Left ventricle myocardium superior (tissue), 1 donor: ENCODE measurements at places on chromosomes 5 and 9.

GRCh38 chr5:81044868-81045267 lies 84.7 kb downstream of the RASGRF2 start:
- no peak for DNase-seq

- no peak for DNase-seq
These were observed 37.1 kb downstream of the DNAJB5 start for GRCh38 chr9:35026671-35027070.

DNA sequence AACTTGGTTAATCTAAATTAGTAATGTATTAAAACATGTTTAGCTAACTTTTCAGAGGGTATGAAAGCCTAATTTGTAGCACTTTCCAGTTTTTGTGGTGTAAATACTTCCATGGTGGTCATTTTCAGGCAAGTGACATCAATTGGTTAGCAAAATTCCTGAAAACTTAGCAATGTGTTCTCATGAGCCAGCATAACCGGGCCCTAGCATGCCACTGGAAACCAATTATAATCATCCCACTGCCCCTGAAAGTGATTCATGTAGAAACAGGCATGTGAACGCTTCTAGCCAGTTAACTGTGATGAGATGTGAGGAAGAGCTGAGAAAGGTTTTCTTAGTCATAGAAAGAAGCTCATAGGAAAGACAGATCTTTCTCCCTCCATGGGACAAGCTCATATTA lies 417.2 kb downstream of the TLR4 start:
- no peak for DNase-seq

DNA sequence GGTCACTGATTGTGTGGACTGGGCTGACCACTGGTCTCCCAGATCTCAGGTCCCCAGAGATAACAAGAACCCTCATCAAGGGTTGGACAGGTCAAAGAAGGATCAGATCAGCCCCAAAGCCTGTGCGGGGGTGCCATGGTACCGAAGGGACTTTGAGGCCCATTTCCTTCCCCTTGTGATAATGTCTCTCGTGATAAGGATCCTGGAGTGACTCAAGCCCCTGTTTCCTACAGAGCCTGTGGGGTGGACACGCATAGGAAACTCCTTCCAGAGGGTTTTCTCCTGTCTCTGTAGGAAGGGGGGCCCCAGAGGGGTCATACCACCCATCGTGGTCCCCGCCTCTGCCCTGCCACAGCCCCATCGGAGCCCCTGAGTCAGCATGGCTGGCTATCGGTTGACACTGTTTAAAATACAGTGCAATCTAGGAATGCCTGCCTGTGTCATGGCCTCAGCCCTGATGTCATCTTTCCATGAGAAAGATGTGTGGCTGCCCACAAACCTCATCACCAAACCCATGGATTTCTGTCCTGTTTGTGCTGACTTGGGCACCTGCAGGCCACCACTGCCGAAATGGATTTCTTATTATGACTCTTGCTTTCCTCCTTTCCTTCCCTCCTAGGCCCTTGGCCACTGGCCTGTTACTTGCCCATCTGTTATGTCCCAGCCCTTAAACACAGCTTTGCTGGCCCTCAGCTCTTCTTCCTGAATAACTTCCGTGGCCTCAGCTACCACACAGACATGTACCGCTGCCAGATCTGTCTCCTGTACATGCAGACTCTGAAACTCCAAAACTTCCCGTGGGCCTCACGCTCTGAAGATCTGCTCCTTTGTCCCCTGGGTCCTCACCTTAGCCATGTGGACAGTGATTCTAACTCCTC lies 2.9 kb upstream of the CSF2 start:
- DNase-seq = no peak

DNA sequence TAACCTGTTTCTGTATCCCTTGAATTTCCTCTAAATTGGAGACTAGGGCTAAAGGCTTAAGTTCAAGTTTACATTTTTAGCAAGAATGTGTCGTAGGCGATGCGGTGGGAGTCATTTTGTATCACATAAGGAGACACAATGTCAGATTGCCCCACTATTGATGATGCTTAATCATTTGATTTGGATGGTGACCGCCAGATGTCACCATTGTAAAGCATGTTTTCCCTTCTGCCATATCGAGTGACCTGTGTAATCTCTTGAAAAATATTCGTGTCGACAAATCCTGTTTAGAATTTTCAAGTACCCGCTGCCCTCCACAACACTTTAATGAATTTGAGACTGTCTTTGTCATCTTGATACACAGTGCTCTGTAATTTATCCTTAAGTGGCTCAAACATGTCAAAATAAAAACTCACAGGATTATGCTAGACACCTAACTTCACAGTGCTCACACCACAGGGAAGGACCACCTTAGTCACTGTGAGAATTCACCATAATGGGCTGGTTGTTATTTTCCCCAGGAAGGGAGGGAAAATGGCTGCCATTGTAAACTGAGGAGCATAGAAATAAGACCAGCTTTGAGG lies 34.5 kb upstream of the SLC46A2 start:
- DNase-seq = no peak

- DNase-seq = no peak
These were observed 515 bp downstream of the LCP2 start for GRCh38 chr5:170296935-170297588.

DNA sequence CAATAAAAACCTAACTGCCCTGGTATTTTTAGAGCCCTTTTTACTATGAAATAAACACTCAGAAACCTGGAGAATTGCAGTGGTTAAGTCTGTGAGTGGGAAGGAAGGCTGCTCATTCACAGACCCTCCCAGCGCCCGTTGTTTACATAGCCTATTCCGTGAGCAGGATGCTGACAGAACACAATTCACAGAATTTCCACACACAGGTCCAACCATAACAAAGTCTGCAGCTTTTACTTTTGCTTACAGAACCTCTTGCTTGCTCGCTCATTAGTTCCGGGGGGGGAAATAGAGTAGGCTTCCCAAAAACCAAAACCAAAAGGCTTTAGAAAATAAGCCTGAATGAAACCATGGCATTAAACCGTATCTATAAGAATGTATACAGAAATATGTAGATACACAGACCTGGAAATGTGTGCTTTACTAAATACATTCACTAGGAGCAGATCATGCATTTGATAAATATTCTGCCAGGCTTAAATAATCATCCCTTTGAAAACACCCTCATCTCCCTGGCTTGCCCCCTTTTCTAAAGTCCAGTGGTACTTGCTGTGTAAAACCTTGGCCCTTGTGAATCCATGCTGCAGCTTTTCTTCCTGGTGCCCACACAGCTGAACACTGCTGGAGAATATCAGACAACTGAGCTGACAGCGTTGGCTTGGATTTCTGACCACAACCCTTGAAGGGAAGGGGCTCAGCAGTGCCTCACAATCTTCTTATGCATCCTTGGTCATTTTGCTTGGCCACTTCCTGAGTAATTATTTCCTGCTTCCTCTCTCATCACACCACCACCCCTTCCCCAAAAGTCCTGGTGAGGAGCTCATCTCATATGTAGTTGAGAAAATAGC lies 128.0 kb downstream of the FANCC start:
- no peak for DNase-seq

GRCh38 chr9:74642376-74642775 lies 145.2 kb downstream of the RORB start:
- no peak for DNase-seq

GRCh38 chr9:29437526-29437925 lies 1864.2 kb upstream of the C9orf72 start:
- no peak for DNase-seq

DNA sequence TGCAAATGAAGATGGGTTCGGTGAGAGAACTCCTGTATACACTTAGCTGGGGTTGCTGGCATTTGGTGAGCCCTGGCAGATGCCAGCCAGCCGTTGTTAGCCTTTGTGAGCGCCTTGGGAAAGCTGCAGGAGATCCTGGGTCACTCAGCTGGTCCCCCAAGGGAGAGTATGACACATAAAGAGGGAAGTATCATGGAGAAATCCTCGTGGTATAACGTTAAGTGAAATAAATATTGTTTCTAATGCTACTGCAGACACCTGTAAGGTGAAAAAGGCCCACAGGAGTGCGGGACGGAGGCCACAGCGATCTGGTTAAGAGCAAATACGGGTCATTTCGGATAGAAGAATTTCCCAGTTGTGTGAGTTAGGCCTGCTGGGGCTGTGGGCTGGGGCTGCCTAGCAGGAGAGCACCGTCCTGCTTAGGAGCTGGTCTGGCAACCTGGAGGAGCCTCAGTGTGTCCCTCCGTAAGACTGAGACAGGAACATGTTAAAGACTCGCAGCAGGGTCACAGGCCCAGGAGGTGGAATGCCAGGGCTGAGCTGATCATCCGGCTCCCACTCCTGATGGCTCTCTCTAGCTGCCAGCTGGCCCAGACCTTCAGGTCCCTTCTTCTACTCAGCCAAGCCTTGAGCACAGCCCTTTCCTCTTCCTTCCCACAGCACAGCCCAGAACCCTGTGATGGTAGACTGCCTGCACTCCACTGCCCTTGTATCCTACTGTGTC lies 4.9 kb downstream of the NKX2-5 start:
- peak; percentile 51 for DNase-seq

DNA sequence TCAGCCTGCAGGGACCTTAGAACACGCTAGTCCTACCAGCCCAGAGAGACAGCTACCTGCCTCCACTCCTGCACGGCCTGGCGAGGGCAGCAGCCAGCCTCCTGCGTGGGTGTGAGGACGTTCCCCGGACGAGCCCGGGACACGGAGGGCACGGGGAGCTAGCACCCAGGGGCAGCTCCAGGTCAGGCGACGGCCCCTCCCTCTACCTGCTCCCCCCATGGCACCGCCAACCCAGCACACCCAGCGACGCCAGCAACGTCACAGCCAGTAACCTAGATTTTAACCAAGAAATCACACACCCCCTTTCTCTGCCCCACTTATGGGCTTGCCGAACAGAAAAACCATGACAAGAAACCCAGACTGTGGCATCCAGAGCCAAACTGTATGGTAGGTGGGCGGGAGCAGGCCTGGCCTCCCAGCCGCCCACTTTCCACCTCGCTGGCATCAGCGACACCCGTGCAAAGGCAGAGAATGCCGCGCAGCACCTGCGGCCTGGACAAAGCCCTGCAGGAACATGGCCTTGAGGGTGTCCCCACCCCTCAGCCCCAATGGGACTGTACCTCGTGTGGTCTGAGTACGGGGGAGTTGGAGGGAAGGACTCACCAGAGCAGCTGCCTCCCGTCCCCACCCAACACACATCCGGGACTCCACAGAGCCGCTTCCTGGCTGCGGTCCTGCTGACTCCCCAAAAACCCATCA lies 47.9 kb downstream of the NACC2 start:
- DNase-seq = no peak

DNA sequence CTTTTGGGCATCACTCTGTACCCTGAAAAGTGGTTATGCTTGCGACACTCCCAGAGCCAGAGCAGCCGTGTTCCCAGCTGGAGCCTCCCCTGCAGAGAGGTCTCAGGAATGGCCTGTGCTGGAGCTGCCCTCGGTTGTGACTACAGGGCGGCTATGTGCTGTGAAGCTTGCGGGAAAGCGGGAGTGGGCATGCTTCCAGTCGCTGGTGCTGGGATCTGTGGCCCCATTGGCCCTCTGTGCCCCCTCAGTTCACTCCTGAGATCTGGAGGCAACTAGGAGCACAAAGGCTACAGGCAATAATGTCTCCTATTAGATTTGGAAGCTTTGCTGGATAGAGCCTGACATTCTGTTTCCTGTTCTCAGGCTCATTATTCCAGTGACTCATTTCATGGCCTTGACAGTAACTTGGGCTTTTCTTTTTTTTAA lies 56.9 kb downstream of the GPR107 start:
- no peak for DNase-seq

DNA sequence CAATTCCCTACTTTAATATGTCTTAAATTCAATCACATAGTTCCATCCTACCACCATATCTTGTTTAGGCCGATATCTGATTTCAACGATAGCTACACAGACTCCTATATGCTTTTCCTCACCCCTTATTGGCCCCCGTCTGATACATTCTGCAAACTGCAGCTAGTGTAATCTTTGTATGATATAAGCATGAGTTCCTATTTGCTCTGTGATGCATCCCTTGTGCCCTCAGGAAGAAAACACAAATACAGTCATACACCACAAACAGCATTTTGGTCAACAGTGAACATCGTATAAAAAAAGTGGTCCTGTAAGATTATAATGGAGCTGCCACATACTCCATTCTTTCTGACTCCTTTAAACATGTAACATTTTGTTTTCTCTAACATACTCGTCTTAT lies 837.8 kb upstream of the CDH6 start:
- DNase-seq = no peak

DNA sequence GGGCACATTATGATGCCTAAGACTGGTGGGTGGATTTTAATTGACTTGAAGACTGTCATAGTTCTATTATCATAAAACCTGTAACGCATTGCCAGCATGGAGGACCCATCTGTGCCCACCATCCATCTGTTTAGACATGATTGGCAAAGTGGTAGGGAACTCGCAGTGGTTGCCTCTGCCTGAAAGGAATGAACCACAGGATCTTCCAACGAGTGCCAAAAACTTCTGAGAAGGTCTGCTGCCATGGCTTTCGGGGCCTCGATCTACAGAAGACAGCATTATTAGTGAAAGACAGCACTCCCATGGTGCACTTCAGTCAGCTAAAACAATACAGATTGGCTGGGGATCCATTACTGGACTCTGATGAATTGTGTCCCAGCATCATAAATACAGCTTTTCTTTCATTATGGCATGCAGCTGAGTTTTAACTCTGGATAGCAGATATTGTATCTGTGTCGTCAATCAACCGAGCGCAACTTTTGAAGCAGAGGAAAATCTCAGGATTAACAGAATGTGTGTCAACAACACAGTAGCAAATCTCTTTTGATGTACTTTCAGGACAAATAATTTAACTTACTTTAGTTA lies 74.3 kb downstream of the ZDHHC21 start:
- no peak for DNase-seq

- no peak for DNase-seq
These were observed 93.5 kb upstream of the RIOK2 start for GRCh38 chr5:97276474-97277120.

- no peak for DNase-seq
These were observed 71.5 kb downstream of the FBN2 start for GRCh38 chr5:128466554-128466953.

- DNase-seq = no peak
These were observed 12.0 kb downstream of the URM1 start for GRCh38 chr9:128383007-128383753.

- DNase-seq = no peak
These were observed 23.0 kb upstream of the PPP1R26 start for GRCh38 chr9:135456436-135457104.

DNA sequence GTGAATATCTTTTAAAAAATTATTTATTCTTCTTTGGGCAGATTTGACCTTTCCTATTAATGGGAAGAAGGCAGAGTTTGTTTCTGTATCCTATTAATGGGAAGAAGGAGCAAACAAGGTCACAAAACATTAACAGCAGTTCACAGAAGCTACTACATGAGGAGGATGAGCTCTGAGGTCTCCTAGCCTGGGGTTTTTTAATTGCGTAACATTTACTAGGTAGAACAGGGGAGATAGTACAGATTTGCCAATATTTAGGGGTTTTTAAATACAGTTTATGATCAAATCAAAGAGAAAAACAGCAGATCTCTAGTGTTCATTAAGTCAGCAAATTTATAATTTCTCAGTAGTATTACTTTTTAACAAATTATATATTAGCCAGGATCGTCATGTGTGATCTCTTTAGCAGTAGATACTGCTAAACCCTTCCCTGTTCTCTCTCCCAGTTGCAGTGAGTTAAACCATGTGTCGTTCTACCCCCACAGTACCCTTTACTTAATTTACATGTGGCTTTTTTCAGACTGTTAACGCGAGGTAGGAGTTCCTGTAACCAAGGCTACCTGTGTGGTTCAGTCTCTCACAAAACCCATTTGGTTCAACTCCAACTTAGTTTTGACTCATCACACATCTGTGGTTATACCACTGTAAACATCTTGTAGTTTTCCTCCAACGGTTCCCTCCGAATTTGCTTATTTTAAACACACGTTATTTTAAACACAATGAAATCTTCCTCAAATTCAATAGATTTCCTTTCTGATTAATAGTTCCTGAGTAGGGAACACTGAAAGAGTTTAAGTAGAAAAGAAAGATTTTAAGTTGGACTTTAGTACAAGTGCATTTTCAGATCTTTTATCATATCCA lies 13.3 kb downstream of the SLC25A46 start:
- no peak for DNase-seq
